HepG2 (cell line): ENCODE measurements at places on chromosomes 7 and 10.
A peak's percentile ranks its signal among the peaks of the same experiment; 100 is the strongest.

GRCh38 chr7:80678707-80679106 lies 40.3 kb downstream of the CD36 start:
- peak; percentile 87 for DNase-seq

- DNase-seq, result no peak
Measured at GRCh38 chr7:96033009-96033598, 260.8 kb downstream of the DYNC1I1 start.

GRCh38 chr10:126131341-126131740 lies 235.0 kb downstream of the FANK1 start:
- DNase-seq, result no peak

DNA sequence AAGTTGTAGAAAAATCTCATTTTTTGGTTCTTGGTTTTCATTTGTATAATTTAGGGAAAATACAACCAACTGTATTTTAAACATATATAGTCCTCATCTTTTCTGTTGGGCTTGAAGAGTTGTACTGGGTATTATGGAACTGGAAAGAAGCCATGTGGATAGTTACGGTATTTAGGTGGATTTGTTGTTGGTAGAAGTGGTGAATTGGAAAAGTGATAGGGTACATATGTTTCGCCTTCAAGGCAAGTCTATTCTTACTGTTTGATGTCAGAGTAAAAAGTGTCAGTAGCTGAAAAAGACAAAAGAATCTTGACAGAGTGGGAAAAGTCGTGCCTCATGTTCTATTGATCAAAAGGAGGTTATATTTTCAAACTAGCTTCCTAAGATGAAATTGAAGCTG lies 64.6 kb downstream of the GBF1 start:
- no peak for DNase-seq

- no peak for DNase-seq
Measured at GRCh38 chr10:99555825-99556523, 23.2 kb downstream of the NKX2-3 start.

- DNase-seq, result no peak
Measured at GRCh38 chr10:50419091-50419490, 167.8 kb upstream of the ASAH2 start.

- DNase-seq, result no peak
Measured at GRCh38 chr10:83990126-83990525, 149.2 kb upstream of the GHITM start.

GRCh38 chr10:132570771-132571649 lies 33.4 kb downstream of the INPP5A start:
- no peak for DNase-seq

DNA sequence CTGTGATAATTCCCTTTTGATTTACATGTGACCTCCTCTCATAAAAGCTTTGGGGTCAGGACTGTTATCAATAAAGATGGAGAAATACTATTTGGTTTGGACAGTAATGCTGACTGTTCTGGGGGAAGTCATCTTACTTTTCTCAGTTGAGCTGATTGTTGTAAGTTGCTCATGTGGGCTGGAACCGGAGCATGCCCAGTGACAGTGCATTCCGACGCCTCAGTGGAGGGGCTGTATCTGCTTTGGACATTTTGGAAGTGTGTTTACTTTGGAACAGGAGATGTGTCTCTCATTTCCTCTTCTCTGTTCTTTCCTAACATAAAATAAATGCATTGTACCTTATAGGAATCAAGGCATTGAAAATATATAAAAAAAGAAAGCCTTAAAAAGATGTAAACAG lies 30.1 kb downstream of the RBM33 start:
- DNase-seq, result no peak

- DNase-seq, result no peak
Measured at GRCh38 chr10:111316722-111317212, 239.9 kb downstream of the ADRA2A start.

- DNase-seq, result no peak
Measured at GRCh38 chr7:135707570-135707966, 20.4 kb downstream of the SLC13A4 start.

DNA sequence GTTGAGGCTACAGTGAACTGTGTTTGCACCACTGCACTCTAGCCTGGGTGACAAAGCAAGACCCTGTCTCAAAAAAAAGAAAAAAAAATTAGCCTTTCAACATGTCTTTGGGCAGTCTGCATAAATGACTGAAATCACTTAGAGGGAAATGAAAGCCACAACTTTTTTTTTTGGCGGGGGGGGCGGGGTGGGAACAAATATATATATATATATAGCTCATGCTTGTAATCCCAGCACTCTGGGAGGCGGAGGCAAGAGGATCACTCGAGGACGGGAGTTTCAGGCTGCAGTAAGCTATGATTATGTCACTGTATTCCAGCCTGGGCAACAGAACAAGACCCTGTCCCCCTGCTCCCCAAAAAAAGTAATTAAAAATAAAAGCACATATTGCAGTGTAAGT lies 23.4 kb upstream of the MICU1 start:
- DNase-seq, result no peak

DNA sequence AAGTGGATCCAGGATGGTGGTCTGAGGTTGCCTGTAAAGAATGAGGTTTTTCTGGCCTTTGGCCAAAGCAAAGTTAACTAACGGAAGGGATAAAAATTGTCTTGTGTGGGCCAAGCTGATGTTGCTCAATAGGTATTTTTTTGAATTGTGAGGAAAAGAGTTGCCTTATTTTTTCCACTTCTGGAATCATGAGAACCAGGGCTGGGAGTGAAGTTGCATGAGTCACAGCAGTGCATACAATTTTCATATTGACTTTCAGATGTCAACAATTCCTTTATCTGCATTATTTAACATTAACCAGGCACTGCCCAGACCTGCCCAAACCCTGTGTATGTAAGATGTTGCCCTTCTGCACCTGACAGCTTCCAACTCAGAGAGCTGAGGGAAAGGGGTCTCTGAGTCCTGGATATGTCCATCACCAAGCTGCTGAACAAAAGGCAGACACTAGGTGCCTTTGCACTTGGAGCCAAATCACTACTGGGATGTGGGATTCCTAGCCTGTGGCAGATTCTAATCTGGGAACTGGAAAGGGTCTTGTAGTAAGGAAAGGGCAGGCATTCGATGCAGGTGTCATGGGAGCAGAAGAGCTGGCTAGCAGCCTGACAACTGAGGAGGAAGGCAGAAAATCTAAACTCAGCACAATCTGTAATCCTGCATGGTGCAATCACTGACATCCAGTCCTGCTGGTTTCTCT lies 52.3 kb upstream of the SLC35B4 start:
- DNase-seq, result peak; percentile 87

- DNase-seq, result no peak
Measured at GRCh38 chr10:71426058-71426605, 29.4 kb downstream of the CDH23 start.

DNA sequence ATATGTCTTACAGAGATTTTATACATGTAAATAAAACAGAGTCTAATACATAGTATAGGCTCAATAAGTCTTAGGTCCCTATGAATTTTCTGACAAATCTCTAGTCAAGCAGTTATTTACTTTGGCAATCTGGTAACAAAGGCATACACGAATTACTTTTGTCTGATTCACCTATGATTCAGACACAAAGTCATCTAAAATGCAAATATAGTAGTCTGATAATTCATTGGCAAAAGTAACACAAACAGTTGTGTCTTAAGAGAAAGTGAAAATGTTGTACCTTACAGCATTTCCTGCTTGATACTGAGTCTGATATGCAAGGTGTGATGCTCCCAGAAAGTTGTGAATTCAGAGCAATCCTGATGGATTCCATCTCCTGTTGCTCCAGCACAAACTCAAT lies 209.4 kb upstream of the PRSS1 start:
- no peak for DNase-seq

DNA sequence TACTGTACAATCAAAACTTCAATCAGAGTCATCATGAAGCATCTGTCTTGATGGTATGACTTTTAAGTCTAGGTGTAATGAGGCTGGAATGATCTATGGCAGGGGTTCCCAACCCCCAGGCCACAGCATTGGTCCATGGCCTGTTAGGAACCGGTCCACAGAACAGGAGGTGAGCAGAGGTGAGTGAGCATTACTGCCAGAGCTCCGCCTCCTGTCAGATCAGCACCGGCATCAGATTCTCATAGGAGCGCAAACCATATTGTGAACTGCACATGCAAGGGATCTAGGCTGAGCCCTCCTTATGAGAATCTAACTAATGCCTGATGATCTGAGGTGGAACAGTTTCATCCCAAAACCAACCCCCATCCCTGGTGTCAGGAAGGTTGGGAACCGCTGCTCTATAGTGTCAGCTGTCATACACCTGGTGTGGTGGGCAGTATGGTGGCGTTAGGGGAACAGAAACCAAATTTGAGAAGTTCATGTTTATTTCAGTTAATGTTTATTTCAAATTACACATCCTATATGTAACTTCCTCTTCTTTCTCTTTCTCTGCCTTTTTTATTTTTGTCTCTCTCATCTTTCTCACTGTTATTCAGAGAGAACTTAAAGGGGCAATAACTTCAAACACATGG lies 432.6 kb downstream of the TNS3 start:
- DNase-seq, result no peak

GRCh38 chr10:50554376-50554994 lies 69.3 kb downstream of the SGMS1 start:
- DNase-seq, result no peak

DNA sequence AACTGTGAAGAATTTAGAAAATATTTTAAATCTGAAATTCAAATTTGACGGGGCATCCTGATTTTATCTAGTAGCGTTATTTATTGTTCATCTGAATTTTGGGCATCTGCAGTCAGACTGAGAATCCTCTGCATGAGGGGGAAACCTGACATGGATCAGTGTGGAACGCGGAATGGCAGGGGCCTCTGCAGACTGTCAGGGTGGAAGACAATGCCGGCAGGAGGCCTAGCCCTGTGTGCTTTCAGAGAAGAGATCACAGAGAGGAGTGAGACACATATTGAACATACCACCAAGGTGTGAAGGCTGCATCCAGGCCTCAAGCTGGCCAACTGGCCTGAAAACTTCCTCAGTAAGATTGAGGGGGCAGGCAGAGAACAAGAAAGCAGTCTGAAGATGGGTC lies 921.1 kb upstream of the GHITM start:
- DNase-seq, result no peak

- DNase-seq, result peak; percentile 23
Measured at GRCh38 chr10:104328896-104329710, 9.2 kb downstream of the ITPRIP start.

DNA sequence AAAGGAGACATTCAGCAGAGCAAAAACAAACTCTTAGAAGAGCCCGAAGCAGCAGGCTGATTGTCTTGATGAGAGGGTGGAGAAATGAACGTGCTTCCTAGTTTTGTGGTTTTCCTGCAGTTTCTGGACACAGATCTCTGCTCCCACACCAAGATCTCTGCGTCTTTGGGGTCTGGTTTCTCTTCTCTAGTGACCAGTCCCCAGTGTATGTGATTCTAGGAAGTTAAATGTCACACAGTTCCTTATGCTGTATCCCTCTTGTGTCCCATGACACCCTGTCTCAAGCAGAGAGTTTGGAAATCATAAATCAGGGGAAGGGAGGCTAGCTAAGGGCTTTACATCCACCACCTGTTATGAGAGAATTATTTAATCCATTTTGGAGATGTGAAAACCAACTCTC lies 55.4 kb upstream of the KLF14 start:
- DNase-seq, result no peak

DNA sequence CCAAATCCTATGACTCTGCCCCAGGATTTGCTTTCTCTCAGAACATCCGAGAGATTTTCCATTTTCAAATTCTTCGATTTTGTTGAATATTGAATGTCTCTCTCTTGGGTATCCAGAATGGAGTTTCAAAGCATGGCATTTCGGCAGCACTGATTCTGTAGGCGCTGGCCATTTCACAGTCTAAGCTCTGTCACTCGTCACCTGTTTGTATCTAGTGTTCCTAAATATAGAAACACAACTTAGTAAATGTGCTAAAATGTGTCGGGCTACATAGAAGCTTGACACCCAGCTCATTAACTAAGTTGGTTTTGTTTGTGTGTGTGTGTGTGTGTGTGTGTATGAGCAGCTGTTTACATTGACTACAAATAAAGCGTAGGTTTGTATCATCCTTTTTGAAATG lies 173.5 kb upstream of the FZD1 start:
- DNase-seq, result no peak

- no peak for DNase-seq
Measured at GRCh38 chr7:149493366-149493765, 4.2 kb downstream of the ZNF746 start.

- no peak for DNase-seq
Measured at GRCh38 chr10:63644418-63645142, 123.4 kb downstream of the REEP3 start.

GRCh38 chr7:139168479-139168878 lies 59.0 kb upstream of the ZC3HAV1 start:
- no peak for DNase-seq

DNA sequence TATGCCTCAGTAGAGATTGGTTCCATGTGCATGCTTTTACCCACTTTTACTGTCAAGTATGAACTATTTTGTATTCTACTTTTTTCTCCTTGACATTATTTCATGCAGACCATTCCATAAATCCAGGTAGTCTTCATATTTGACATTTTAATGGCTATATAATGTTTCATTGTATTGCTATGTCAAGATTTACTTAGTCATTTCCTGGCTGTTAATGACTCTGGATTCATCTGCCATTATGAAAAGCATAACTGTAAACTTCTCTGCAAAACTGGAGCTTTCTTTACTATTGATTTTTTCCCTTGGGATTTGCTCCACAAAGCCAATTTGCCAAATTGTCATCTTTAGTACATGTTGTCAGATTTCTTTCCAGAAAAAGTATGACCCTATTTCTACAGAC lies 6.8 kb upstream of the MSRB2 start:
- no peak for DNase-seq

DNA sequence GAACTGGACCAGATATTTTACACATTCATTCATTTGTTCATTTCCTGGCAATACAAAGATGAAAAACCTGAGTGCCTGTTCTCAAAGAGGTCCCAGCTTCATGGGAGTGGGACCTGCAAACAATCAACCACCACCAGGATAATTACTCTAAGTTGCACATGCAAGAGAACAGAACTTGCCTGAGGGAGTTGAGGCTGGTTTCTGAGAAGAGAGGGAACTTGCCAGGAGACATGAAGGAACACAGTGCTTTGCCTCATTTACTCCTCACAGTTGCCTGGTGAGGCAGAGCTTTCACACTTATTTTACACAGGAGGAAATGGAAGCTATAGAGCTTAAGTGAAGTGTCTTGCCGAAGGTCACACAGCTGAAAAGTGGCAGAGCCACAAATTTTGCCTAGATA lies 170.1 kb downstream of the SORCS3 start:
- DNase-seq, result no peak

DNA sequence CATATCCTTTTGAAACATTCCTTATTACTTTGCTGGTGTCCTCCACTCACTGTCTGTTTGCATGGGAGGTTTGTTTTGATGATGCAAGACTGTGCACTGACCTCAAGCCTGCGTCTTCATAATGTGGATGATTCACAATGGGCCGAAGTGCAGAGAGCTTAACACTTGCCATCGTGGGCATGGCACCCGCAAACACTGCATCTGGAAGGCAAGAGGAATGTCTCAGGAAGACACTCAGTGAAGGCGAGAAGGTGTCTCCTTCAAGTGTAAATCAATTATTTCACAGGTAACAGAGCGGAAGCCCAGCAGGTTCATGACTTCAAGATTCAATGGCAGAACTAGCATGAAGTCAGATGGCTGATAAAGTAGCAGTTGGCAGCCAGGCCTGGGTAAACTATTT lies 98.1 kb downstream of the DPY19L1 start:
- DNase-seq, result peak; percentile 78
